Stimulated activated CD4-positive, alpha-beta T cell treated with anti-CD3 and anti-CD28 coated beads, Interleukin-1b, Interleukin-23, amount 100 ng/mL, for 1 hour (primary cell): ENCODE measurements at places on chromosomes 7 and 10.

DNA sequence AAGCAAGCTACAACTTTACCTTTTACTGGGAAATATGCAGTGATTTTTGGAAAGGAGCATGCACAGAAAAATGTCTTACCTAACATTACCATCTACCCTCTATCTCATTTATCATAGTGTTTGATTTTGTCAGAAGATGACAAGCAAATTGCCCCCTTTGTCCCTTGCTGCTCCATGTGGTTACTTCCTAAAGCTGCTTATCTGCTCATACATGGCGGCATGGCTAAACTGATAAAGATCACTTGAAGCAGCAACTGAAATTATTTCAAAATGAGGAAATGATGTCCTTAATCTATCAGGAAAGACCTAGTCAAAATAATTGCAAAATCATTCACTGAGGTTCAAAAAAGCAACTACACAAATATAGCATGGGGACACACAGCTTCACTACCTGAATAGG is 1198.5 kb upstream of the SORCS1 start:
- DNase-seq: no peak

DNA sequence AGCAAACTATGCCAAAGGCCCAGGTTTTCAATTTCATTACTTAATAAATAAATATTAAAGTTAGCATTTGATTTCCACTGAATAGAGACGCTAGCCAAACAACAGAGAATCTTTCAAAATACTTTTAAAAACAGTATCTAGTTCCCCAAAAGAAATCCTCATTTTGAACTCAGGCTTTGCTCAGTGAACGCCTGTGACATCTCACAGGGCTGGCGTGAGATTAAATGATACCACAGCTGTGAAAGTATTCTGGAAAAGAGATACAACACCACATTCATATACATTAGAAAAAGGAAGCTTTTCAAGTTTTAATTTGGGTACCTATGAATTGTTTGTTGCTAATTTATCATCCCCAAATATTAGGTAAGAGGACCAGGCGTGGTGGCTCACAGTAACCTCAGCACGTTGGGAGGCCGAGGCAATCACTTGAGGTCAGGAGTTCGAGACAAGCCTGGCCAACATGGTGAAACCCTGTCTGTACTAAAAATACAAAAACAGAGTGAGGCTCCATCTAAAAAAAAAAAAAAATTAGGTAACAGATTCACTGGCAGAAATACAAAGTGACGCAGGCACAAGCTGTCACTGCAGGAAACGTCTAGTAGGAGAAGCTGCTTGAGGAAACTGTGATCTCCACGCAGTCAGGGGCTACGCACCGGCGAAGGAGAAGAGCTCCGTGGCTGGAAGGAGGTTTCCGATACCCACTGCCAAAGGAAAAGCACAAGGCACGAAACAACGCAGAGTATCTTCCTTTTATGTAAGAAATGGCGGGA is 50.0 kb downstream of the AMZ1 start:
- no peak for DNase-seq

DNA sequence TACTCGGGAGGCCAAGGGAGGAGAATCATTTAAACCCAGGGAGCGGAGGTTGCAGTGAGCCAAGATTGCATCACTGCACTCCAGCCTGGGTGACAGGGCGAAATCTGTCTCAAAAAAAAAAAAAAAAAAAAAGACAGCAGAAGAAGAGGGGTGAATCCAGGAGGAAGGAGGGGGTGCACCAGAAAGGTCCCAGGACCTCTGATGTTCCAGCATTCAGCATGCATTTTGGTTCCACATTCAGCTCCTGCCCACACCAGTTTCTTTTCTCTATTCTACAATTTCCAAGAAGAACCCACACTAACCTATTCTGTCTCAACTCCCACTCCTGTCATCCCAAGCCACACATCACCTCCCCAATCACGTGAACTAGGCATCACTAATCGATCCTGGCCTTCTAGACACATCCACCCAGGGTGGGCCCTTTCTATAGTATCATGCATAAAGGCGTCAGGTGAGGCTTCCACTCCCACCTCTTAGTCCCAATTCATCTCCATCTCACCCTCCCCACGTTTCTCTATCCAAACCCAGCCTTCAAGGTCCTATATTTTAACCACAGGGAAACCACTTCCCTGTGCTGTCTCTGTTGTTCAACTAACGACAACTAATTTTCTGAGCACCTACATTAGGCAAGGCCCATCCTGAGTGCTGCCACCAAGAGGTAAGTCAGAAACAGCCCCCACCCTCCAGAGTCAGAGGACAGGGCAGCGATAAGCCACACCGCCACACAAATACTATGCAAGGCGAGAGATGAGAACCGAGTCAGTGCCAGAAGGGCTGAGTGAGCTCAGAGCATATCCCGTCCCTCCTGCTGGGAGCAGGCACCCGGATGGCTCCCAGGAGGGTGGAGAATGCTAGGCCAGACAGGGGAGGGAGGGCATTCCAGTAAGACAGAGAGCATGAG is 2.2 kb downstream of the ANXA11 start:
- no peak for DNase-seq

DNA sequence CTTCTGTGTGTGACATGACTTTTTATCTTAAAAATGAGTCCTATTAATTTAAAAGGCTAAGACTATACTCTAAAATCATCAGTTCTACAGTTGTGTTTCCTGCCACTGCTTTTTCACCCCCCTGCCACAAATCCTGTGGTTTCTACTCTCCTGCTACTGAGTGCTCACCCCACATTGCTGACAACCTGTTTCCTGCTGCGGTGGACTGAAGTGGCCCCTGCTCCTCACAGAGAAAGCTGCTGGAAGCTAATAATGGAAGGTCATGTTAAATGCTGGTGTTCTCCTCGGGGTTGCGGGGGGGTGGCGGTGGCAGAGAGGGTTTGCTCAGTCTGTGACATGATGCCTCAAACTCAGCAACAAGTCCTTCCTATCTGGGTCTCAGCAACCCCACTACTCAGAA is 113.2 kb upstream of the INHBA start:
- no peak for DNase-seq

DNA sequence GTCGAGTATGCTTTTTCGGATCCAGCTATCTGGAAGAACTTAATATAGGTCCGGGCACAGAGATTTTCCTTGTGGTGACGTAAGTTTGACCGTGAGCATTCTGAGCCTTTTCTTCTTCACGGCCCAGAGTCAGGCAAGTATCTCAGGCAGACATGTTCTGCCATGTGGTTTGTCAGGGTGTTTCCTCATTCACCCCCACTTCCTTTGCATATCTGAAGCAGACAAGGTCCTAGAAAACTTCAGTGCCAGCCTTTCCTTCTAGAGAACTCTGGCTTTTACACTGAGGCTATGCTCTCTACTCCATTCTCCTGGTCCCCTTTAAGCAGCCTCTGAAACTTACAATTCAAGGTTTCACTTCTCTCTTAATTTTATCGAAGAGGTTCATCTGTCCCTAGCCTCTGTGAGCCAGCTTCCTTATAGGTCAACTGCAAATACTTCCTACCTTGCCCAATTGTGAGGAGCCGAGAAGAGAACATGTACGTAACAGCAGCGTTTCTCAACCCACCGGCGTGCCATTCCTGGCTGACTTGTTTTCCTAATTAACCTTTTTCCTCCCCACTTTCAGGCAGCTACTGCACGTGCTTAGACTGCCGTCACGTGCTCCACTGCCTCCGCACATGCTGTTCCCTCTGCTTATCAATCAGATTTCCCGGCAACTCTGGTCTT is 47.3 kb downstream of the CDCA7L start:
- no peak for DNase-seq

GRCh38 chr7:32263611-32264010 is 193.4 kb upstream of the PDE1C start:
- no peak for DNase-seq

DNA sequence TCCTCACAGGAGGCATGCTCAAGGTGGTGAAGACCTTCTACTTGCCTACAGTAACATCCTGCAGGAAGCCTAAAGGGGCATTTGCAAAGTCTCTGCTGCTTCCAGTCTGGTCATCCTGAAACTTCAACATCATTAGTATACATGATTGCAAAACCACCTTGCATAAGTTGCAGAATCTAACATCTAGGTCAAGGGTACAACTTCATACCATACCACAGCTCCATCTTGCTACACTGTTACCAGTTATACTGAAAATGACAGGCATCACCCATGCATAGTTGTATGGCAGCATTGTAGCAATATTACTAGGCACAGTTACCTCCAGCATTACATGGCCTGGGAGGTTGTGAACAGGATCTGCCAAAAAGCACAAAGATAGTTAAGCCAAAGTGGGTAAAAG is 13.7 kb upstream of the MACROH2A2 start:
- DNase-seq: no peak

GRCh38 chr7:14414274-14414986 is 425.0 kb upstream of the ETV1 start:
- DNase-seq: no peak

GRCh38 chr10:119339109-119339508 is 131.7 kb downstream of the GRK5 start:
- no peak for DNase-seq

DNA sequence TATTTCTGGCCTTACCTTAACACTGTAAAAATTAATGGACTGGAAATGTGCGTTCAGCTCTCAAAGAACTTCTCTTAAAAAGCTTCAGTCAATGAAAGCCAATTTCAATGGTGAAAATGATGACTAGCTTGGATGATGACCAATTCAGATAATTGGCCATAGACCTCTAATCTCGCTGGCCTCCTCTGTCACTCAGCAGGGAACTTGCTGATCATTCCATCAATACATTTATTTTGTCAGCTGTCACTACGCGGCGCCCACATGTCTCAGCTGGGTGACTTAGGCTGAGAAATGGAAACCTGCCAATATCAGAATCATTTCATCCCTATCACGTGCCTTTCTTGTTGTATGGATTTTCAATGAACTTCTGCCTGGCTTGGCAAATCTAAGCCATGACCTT is 673.0 kb upstream of the AUTS2 start:
- no peak for DNase-seq

GRCh38 chr7:144786079-144786478 is 49.8 kb downstream of the TPK1 start:
- no peak for DNase-seq
